Lower lobe of right lung (tissue), 2 donors: ENCODE measurements at places on chromosomes 7 and 10. TPM values are rescaled to one million over a fixed set of nuclear protein-coding genes. Genes with fewer than 3 reads are reported as not detected.

Gene TEX36
- not detected for total RNA-seq

Gene SLC18A2
- 6.3 TPM for total RNA-seq

Gene FANK1
- total RNA-seq, result 11.5 TPM

- no peak for DNase-seq
- H3K27ac ChIP-seq, result peak overlapping the region; percentile 56
- H3K27me3 ChIP-seq, result no peaks in the 10 kb centered on the region
- H3K4me1 ChIP-seq, result peaks cover 37% of the 10 kb centered on the region
- H3K4me3 ChIP-seq, result no peak overlapping the region
Observed at GRCh38 chr10:4943821-4944220, 19.4 kb upstream of the AKR1C1 start.

GRCh38 chr10:117216611-117217195 lies 19.4 kb downstream of the KCNK18 start:
- H3K27ac ChIP-seq, result no peak overlapping the region
- peaks cover 14% of the 10 kb centered on the region for H3K4me1 ChIP-seq
- no peaks in the 10 kb centered on the region for H3K36me3 ChIP-seq
- peak; percentile 84 for DNase-seq
- peak overlapping the region; percentile 56 for H3K4me3 ChIP-seq

Gene SPAM1
- total RNA-seq, result not detected

DNA sequence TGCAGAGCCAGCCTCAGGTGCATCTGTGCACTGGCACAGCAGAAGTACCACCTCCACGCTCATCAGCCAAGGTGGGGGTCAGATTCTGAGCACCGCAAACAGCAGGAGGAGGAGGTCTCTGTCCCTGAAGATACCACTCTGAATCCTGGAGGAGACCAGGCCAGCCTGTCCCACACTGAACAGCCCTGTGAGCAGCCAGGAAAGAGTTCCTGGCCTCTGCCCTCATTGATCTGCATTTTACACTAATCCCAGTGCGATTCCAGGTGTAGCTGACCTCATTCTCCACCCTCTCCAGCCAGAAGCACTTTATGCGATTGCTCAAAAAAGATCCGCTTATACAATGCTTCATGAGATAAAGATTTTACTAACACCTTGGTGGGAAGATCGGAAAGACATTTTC lies 99.1 kb upstream of the CACUL1 start:
- H3K36me3 ChIP-seq, result no peaks in the 10 kb centered on the region
- no peak overlapping the region for H3K27ac ChIP-seq
- DNase-seq, result no peak
- no peaks in the 10 kb centered on the region for H3K4me1 ChIP-seq

Gene PRKAR1B
- total RNA-seq, result 16.8 TPM

DNA sequence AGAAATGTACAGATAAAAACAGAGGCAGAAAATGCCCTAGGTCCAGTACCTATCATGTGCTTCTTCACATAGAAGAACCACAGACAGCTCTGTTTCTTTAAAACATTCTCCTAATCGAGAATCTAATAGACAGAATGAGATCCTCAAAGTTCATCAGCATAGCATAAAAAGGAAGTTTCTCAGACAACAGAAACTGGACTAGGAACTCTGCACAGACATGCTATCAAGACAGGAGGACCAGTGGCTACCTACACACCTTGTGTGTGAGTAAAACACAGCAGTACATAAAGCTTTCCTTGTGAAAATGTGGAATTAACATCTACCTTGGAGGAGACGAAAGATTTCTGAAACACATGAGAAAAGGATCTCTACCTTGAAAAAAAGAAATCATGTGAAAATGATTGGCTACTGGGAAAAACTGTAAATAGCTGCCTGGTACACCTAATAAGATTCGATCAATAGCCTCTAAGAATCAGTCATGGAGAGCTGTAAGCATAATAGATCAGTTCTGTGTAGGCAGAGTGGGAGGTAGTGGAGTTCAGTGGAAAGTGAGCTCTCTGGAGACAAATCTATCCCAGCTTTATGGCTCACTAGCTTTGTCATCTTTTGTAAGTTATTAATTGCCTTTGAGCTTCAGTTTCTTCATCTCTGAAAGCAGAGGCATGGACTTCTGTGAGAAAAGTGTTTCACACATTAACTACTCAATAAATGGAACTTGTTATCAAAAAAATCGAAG lies 26.7 kb downstream of the ELAPOR2 start:
- no peaks in the 10 kb centered on the region for H3K27me3 ChIP-seq
- no peak overlapping the region for H3K27ac ChIP-seq
- no peaks in the 10 kb centered on the region for H3K4me1 ChIP-seq
- H3K4me3 ChIP-seq, result no peak overlapping the region
- no peaks in the 10 kb centered on the region for H3K36me3 ChIP-seq

DNA sequence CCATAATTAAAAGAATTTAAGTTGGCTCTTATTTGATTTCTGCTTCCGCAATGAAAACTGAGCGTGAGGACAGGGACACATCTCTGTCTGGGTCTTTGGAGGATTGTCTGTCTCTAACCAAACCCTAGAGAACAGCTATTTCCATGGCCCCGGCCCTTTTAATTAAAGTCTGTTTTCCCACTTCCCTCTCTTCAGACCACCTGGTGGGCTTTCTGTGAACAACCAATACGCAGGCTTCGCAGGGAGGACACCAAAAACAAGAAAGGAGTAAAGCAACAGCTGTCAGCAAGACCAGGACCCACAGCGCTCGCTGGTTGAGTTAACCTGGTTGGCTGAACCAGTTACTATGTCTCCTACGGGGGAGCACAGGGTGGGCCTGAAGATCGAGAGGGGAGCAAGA lies 217.1 kb upstream of the FRMD4A start:
- no peak overlapping the region for H3K4me3 ChIP-seq
- H3K4me1 ChIP-seq, result peaks cover 66% of the 10 kb centered on the region
- no peaks in the 10 kb centered on the region for H3K36me3 ChIP-seq
- H3K27ac ChIP-seq, result no peak overlapping the region
- DNase-seq, result no peak
